ENCODE measurements at places on chromosomes 6 and 20.
A peak's percentile ranks its signal among the peaks of the same experiment; 100 is the strongest.

DNA sequence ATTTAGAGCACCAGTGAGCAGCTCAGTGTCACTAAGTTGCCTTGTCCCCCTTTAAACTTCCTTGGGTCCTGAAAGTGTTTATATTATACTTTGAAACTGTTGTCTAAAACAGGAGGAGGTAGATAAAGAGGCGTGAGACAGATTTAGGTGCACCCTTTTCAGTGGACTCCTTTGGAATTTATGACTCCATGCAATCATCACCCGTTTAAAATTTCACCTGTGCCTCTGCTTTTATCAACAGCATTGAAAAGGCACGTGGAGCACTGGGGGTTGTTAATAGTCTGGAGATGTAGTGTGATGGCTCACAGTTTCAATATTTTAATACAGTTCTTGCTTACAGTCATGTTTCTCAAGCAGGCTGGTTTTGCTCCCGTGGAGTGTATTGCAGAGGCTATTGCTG lies 162.2 kb downstream of the PHACTR1 start:
- no peak for DNase-seq

DNA sequence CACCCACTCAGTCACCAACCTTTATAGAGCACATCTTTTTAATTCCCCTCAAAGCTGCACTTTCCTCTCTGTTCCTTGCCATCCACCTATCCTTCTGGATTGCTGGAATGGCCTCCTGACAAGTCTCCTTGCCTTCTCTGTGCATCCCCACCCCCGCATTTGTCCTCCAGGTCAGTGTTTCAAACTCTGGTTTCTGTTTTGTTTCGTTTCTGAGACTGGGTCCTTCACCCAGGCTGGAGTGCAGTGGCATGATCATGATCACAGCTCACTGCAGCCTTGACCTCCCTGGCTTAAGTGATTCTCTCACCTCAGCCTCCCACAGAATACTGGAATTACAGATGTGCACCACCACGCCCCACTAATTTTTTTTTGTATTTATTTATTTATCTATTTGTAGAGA lies 96.2 kb downstream of the PLCB1 start:
- DNase-seq: no peak

DNA sequence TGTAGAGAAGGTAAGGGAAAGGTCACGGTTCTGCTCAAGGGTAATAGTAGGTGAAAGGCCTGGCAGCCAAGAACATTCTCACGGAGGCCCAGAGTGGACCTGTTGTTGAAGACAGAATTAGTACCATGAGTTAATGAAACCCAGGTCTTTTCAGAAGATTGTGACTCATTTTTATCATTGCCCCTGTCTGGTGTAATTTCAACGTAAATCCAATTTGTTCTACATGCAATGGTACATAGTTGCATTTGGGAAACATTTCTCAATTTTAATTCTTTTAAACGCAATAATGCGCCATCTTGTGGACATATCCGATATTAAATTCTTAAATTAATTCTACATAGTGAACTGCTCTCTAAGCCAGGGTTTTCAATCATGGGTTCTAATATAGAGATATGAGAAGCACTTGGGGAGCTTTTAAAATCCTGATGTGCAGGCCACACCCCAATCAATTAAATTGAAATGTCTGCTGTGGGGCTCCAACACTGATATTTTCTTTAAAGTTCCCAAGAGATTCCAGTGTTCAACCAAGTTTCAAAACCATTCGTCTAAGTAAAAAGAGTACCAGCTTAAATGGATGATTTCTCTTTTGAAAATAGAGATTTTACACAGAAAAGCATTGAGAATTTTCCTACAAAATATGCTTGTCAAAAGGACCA lies 257.4 kb downstream of the PLCB1 start:
- peak; percentile 69 for DNase-seq

DNA sequence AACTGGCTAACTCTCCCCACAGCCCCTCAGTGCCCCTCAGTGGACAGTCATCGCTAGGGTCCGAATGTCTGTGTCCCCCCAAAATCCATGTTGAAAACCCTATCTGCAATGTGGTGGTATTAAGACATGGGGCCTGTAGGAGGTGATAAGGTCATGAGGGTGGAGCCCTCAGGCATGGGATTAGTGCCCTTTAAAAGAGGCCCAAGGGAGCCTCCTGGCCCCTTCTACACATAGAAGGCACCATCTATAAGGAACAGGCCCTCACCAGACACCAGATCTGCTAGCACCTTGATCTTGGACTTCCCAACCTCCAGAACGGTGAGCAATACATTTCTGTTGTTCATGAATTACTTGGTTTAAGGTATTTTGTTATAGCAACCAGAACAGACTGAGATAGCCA lies 6.7 kb upstream of the TRAF3IP2 start:
- no peak for DNase-seq

DNA sequence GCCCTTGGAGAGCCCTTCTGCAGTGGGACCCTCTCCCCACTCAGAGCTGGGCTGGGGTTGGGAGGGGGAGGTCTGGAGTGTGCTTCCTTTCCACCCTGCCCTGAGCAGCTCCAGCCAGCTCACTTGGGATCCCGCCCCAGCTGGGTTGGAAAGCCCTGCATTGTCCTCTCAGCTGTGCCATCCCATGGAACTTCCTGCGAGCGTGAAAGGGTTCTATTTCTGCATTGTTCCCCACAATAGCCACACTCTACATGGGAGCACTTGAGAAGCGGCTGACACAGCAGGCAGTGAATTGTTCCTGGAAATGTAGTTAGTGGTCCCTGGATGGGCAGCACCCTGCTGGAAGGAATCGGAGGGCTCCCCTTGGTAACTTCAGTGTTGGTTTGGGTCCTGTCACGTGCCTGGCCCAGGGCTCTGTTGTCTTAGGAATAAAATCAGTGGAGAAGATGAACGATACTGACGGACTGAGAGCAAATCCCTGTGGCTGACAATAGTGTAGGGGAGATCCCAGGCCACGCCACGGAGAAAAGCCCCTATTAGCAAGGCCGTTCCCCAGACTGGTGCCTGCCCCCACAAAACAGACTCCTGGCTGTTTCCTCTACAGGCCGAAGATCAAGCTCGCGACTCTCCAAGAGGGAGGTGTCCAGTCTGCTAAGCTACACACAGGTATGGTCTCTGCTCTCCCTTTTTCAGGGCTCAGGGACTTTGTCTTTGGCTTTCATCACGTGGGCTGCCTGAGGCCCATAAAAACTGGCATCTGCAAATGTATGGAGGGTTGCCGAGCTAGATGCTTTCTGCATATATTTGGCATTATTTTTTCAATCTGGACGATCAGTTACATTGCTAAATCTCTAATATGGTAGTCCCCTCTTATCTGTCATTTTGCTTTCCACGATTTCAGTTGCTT lies 18.8 kb downstream of the DNMT3B start:
- DNase-seq: peak; percentile 54

DNA sequence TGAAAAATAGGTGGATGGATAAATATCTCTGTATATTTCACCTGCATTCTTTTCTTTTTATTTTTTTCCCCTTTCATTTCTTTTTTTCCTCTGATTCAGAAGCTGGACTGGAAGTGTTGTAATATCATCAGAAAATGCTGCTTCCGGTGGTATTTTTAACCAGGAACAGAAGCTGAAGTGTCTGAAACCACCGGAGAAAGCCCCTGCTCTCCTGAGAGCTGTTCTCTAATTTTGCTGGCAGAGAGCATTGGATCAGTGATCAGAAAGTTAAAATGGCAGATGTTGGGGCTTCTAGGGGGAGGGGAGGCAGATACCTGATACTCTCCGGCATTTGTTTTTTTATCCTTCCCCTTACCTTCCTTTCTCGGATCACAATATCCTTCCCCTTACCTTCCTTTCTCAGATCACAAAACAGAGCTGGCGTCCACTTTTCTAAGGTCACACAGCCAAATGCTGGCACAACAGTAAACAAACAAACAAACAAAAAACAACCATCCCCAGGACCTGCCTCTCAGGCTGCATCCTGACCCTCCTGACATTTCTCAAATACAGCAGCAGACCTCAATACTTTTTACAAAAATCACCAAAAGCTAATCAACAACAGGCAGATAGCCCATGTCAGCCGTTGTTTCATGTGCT lies 143.2 kb upstream of the ZNF217 start:
- DNase-seq: peak; percentile 80

- no peak for DNase-seq
These were observed 78.5 kb upstream of the SIRPA start for GRCh38 chr20:1816384-1817381.

GRCh38 chr6:138258197-138258596 lies 39.9 kb upstream of the PBOV1 start:
- no peak for DNase-seq

GRCh38 chr6:108953681-108954080 lies 105.5 kb downstream of the ARMC2 start:
- DNase-seq: no peak

DNA sequence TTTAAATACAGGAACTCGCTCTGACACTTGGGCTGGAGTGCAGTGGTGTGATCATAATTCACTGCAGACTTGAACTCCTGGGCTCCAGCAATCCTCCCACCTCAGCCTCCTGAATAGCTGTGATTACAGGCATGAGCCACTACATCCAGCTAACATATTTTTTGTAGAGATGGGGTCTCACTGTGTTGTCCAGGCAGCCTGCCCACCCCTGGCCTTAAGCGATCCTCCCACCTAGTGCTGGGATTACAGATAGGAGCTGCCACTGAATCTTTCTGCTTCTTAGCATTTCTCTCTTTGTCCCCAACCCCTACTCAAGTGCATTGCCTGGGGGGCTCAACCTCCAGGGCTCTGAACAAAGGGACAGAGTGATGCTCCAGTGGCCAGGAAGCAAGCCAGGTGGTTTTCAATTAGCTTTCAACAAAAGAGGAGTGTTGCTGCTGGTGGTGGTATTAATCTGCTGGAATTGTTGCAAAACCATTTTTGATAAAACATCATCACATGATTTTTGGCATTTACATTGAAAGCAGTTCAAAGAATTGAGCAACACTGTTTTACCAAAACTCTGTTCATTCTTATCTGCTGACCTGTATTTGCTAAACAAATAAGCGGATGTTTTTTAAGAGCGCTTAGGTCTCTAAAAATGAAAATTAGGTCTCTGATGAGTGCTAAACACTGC lies 40.4 kb upstream of the BPIFA2 start:
- no peak for DNase-seq

DNA sequence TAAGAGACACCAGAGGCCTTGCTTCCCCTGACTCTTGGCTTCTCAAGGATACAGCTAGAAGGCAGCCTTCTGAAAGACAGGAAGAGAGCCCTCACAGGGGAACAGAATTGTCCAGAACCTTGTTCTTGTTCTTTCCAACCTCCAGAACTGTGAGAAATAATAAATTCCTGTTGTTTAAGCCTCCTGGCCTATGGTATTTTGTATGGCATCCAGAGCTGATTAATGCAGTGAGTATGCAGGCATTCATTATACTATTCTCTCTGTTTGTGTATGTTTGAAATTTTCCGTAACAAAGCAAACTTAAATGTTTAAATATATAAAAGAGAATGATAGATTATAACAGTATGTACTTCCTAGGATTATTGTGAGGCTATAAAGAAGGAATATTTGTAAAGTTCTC lies 903.4 kb upstream of the FLRT3 start:
- DNase-seq: no peak

DNA sequence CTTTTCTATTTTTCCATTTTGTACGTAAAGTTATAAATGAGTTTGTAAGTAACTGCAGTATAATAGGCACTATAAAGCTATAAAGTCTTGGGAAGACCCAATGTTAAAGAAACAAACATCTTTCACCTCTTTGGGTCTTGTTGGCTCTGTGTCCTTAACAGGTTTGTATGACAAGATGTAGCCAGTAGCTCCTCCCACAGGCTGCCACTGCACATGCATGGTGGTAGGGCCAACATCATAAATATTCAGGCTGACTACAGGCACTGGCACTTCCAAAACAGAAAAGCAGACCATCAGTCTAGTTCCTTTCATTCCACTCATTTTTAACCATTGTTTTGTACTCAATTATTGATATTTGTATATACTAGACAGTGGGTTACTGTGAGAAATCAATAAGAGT lies 59.9 kb downstream of the COL12A1 start:
- peak; percentile 26 for DNase-seq

DNA sequence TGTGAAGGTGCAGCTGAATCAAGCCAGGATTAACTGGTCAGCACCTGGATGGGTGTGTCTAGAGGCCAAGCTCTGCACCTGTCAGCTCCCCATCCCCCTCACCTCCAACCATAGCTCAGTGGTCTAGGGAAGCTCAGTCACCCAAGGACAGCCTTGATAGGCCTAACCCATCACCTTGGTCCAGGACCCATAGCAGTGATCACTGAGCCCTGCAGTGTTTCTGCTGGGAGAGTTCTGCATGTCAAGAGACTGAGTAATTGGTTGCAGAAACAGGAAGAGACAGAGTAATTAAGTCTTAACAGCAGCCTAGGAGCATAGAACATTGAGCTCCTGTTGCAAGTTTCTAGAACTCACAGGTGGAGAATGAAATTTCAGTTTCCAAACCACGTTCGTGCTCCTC lies 18.7 kb upstream of the RALGAPB start:
- DNase-seq: no peak

DNA sequence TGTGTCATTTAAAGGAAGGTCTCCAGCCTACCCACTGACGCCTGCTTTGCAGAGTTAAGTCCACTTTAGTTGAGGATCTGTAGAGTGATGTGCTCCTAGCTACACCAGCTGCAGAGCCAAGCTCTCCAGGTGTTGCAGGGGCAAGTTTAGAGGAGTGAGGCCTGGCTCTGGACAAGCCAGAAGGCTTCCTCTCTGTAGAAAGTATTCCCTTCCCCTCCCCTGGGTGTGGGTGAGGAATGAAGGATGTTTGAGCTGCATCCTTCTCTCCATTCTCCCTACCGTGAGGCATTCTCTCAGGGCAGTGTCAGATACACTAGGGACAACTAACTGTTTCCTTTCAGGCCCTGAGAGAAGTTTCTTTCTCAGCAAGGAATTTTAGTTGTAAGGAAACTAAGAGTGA lies 66.5 kb downstream of the ELOVL5 start:
- DNase-seq: peak; percentile 27

- DNase-seq: no peak
These were observed 71.7 kb upstream of the SGK1 start for GRCh38 chr6:134389658-134390057.

GRCh38 chr6:40922281-40922680 lies 116.7 kb downstream of the UNC5CL start:
- DNase-seq: no peak

GRCh38 chr6:41558033-41558807 lies 12.0 kb downstream of the FOXP4 start:
- no peak for DNase-seq

DNA sequence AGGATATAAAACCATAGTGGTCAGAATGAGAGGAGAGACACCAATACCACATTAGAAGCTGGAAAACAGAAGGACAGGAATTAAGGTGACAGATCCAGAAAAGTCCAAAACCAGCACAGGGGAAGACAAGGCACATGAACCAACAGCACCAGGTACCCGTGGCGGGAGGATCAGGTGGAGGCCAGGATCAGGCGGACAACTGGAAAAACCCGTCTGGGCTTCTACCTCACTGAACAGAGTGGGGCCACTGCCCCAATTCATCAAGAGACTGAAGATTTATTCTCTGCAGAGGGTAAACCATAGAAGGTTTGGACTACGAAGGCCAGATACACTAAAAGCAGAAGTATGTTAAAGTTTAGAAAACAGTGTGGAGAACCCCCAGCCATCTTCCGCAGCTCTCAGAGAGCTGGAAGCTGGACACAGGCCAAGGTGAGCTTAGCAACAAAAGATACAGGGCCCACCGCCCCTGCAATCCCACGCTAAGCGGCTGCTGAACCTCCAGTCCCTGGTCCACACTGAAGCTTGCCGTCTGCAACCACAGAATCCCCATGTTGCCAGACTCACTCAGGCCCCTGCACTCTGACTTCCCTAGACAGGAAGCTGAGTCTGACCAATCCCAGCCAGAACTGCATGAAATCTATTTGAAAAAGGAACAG lies 29.9 kb downstream of the ABHD12 start:
- no peak for DNase-seq

GRCh38 chr6:53313784-53314400 lies 34.9 kb downstream of the ELOVL5 start:
- no peak for DNase-seq

- DNase-seq: peak; percentile 76
These were observed 692.8 kb downstream of the EPM2A start for GRCh38 chr6:145042559-145042958.
